ENCODE measurements at places on chromosomes 4 and X.
A peak's percentile ranks its signal among the peaks of the same experiment; 100 is the strongest.

- DNase-seq: no peak
Observed at GRCh38 chr4:95129031-95129430, 371.3 kb downstream of the BMPR1B start.

- peak; percentile 45 for DNase-seq
Observed at GRCh38 chr4:122827879-122828601, 1.4 kb downstream of the FGF2 start.

DNA sequence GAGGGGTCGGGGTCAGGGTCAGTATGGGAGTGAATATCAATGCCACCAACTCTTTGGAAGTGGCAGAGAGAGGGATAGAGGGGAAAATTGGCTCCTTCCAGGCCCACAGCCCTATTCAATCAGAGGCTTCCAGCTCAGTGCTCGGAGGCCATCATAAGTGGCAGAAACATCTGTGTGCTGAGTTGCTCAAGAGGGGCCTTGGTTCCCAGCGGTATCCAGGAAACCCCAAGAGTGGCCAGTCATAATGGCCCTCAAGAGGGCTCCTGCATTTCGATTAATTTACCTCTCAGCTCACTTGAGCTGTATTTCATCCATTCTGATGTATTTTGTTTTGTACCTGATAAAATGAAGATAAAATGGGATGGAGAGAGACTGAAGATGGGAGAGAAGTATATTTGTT is 154.3 kb upstream of the EOLA2 start:
- DNase-seq: no peak

- DNase-seq: no peak
Observed at GRCh38 chrX:153934148-153934761, 582 bp downstream of the NAA10 start.

- DNase-seq: no peak
Observed at GRCh38 chr4:10105421-10105820, 11.2 kb downstream of the WDR1 start.

DNA sequence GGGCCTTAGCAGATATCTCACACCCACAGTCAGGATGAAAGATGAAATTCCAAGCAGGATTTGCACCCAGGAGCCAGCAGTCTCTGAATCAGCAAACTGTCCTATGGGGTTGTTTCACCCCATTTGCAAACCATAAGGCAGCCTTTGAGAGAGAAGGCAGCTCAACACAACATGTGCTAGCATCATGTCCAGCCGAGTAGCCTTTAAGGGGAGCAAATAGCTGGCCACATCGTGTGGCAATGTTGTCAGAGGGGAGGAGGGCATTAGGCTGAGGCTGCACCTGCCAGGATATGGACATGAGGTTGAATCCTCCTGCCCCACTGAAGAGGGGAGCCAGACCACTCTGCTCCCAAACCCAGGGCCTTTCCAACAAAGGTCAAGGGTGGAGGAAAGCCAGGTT is 20.6 kb upstream of the PJA1 start:
- DNase-seq: no peak

GRCh38 chrX:68238568-68238967 is 194.7 kb downstream of the OPHN1 start:
- DNase-seq: peak; percentile 32

DNA sequence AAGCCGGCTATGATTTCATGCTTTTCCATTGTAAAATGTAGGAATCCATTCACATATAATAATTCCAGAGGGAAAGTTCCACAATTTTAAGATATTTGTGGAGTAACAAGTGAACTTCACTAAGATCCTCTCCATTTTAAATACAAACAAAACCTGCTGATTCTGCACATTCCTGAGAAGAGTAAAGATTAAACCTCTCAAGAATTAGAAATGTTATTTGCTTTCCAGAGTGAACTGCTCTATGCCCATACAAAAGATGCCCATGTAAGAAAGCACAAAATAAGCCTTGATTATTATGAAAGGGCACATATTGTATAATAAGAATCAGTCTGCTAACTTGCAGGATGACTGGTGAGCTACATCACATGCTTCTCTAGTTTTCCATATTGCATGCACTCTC is 241.5 kb downstream of the COX18 start:
- DNase-seq: no peak

Measured in SK-MEL-5 (cell line).